ENCODE measurements at places on chromosomes 1 and 21.

DNA sequence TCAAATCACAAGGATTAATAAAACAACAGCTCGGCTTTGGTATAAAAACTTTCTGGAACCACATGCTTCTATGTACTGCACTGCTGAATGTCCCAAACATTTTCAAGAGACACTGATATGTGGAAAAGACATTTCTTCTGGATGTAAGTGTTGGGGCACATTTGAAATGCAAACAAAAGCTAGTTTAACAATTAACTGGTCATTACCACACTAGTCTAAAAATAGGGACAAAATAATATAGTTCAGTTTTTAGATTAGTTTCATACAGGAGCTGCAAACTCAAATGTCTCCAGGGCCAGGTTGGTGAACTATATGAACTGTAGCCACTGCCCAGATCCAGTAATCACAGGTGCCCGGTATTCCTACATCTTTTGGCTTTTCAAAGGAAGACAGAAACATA is 3.2 kb downstream of the IL23R start:
- DNase-seq: no peak

GRCh38 chr1:246784621-246785493 is 60.6 kb downstream of the SCCPDH start:
- DNase-seq: peak; percentile 57

- peak; percentile 82 for DNase-seq
Observed at GRCh38 chr1:230822092-230822581, 46.2 kb downstream of the C1orf198 start.

DNA sequence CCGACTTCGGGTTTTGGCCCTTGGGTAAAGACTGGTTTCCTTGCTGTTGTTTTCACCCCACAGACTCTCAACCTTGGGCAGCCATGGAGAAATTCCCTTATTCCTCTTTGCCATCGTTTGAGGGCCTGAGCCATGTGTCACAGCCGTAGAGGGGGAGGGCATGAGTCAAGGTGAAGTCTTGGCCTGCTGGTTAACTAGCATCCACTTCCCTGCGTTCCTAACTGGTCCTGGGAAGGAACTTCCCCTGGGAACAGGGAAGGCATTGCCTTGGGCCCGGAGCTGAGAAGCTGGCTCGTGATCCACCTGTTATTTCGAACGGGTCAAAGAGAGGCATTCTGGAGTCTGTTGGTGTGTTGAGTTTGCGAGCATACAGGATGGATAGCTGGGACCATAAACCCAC is 464.9 kb downstream of the CAMTA1 start:
- DNase-seq: no peak

Data from tongue (tissue), 3 donors.